Activated effector memory CD4-positive, alpha-beta T cell treated with Interleukin-2 at 50 U/mL for 16 hours (primary cell): ENCODE measurements at places on chromosomes 5 and 9.

DNA sequence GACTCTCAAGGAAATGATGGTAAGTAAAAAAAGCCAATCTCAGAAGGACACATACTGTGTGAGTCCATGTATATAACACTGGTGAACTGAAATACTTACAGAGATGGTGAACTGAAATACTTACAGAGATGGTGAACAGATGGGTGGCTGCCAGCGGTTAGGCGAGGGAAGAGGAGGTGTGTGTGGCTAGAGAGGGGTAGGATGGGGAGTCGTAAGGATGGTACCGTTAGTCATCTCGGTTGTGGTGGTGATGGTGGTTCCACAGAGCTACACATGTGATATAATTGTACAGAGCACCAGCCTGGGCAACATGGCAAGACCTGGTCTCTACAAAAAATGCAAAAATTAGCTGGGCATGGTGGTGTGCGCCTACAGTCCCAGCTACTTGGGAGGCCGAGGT is 113.6 kb upstream of the RAPGEF1 start:
- no peak for DNase-seq

GRCh38 chr5:113480243-113480642 is 8.0 kb downstream of the MCC start:
- no peak for DNase-seq

- DNase-seq: no peak
These were observed 43.4 kb upstream of the S1PR3 start for GRCh38 chr9:88947581-88948573.

DNA sequence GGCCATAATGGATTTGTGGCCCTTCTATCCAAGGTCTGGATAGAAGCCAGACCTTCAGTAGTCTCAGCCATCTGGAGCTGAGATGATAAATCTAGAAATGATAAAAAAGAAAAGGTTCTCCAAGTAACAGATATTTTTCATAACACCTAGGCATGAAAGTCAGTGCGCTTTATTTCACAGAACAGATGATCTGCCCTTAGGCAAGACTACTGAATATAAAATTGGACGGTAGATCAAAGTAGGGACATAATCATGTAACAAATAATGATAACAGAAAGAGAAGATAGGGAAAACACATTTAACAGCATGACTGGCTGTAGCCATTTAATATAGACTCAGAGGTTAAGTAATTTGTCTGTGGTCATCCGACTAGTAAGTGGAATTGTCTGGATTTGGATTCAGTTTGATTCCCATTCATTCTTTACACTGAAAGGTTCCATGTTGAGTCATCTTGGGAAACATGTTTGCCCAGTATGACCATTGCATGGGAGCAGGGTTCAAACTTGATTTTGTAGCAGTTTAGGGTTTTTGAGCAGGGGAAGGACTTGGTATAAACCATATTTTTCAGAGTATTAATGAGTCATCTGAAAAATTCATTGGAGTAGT is 4.1 kb upstream of the CAVIN4 start:
- DNase-seq: no peak

DNA sequence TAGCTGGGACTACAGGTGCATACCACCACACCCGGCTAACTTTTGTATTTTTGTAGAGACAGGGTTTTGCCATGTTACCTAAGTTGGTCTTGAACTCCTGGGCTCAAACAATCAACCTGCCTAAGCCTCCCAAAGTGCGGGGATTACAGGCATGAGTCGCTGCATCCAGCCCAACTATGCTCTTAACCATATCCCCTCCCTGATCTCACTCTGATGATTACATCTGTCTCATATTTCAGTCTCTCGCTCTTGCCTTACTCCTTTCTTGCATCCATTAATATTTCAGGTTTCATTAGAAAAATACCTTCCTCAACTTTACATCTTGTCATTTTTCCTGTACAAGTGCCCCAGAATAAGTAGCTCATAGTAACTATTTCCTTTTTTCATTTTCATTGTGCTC is 61.0 kb upstream of the BASP1 start:
- DNase-seq: no peak

- no peak for DNase-seq
These were observed 9.9 kb downstream of the HNRNPH1 start for GRCh38 chr5:179613460-179614071.

GRCh38 chr5:133876266-133876665 is 92.2 kb downstream of the C5orf15 start:
- DNase-seq: no peak

- DNase-seq: no peak
These were observed 598.0 kb upstream of the RGMB start for GRCh38 chr5:98175474-98175873.

GRCh38 chr9:23587433-23587832 is 238.6 kb downstream of the ELAVL2 start:
- DNase-seq: no peak

GRCh38 chr9:134301387-134302129 is 24.7 kb upstream of the RXRA start:
- peak; percentile 60 for DNase-seq

GRCh38 chr9:26786564-26786963 is 106.0 kb downstream of the CAAP1 start:
- no peak for DNase-seq

DNA sequence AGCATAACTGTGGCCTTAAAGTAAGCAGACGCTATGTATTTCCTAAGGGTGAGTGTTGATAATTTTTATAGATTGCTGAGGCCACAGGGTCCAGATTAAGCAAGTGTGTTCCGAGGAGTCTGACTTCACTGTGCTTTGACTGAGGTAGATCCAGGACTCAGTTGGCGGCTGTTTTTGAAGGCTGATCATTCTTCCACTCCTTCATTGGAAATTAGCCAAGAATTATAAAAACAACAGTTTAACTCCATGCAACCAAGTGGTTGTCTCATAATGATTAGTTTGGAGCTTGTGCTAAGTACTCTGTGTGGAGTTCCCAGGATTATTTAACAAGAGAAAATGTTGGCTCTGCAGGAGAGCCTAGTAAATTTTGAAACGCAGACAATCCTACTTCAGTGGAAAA is 19.1 kb downstream of the IQGAP2 start:
- DNase-seq: no peak
